T-cell (primary cell): ENCODE measurements at places on chromosomes 7 and 10. TPM values are rescaled to one million over a fixed set of nuclear protein-coding genes. Genes with fewer than 3 reads are reported as not detected.

MKI67 gene
- total RNA-seq: 0.70 TPM

ZNF117 gene
- total RNA-seq: 2.7 TPM

TSC22D4 gene
- 117 TPM for total RNA-seq

HSPA12A gene
- 0.26 TPM for total RNA-seq

AMZ1 gene
- total RNA-seq: 0.73 TPM

PGAM1 gene
- total RNA-seq: 77.3 TPM

FAM24B gene
- 12.7 TPM for total RNA-seq
